ENCODE measurements at places on chromosomes 2 and 18. TPM values are rescaled to one million over a fixed set of nuclear protein-coding genes. Genes with fewer than 3 reads are reported as not detected.

DNA sequence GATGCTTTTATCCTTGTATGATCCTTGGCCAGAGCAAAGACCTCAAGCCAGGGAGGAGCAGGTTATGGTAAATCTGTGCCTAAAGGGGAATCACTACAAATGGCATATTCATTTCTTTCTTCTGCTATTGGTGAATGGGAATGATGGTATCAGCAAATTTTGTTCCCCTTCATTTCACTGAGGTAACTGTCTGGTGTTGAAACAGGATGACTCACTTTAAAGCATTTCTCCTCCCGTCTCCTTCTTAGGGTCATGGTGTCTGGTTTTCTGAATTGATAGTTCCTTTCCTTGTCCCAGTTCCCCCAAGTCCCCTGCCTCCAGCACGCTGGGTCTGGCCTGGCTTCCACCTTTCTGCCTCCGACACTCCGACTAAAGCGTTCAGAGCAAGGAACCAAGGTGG lies 109.2 kb downstream of the MREG start:
- no peak for DNase-seq

DNA sequence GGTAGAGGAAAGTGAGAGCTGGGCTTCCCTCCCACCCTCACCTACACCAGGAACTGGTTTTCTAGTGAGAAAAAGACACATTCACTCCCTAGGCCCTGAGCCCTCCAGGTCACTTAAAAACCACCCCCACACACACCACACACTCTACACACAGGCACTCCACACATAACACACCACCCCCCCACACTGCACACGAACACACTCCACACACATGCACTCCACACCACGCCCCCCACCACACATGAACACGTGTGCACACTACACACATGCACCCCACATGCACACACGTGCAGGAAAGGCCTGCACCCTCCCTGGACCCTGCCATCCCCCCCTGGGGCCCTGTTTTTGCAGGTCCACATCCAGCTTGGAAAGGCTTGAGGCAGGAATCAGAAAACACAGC lies 67.6 kb downstream of the RALBP1 start:
- DNase-seq: no peak

DNA sequence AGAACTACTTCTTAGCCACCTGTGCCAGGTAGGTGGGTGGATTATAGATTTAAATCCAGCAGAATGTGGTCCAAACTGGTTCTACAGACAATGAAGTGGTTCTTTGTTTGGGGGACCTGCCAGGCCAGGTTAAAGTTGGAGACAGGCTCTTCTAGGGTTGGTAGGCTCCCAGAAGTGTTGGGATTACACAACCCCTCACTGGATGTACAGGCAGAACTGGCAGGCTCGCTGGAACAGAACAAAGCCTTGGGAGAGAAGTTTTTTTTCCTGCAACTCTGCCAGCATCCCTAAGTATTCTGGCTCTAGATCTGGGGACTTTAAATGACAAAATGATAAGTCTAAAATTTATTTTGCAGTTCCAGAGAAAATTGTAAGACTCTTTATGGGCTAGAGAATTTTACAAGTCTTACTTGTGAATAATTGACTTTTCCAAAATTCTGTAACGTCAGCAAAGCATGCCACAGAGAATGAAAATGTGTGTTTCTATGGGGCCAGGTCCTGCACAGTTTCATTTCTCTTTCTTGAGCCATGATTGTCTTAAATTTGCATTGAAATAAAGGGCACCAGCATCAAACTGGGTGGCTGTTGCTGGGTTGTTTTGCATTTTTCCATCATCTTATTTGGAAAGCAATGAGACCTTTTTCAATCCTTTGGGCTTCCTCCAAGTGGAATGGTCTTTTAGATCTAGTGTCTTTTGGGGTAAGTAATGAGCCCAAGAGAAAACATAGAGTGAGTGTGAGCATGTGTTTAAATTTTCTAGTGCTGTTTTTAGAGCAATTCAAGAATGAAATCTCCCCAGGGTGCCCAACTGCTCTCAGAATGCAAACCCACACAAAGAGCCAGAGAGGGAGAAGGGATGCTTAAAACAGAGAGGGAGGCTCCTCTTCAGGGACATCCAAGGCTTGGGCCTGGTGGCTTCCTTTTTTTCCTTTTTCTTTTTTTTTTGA lies 32.4 kb upstream of the ATL2 start:
- DNase-seq: no peak

DNA sequence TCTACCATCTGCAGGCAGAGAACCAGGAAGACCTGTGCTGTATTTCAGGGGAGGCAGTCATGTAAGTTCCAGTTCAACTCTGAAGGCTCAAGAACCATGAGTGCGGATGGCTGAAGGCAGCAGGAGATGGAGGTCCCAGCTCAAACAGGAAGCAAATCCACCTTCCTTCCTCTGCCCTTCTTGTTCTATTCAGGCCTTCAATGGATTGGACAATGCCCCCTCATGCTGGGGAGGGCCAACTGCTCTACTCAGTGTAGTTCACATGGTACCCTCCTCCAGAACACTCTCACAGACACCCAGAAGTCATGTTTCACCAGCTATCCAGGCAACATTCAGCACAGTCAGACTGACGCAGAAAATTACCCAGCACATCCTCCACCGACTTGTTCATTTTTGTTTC lies 39.1 kb upstream of the RAB31 start:
- no peak for DNase-seq

DNA sequence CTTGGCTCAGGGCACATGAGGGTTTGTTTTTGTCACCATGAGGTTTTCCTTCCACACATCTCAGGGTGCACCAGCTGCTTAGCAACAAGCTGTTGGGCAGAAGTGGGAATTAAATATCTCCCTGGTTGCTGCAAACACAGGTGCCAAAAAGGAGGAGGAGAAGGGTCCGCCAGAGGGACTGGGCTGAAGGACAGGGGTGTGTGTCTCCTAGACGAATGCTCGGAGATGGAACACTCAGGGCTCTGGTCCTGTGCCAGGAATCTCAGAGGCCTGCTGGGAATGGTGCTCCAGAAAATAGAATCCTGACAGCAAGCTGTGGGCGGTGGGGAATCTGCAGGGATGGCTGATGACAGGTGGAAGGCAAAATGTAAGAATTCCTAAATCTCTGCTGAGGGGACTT lies 94.5 kb downstream of the VSNL1 start:
- no peak for DNase-seq

GRCh38 chr2:182319556-182320505 lies 107.0 kb downstream of the PDE1A start:
- DNase-seq: no peak

DNA sequence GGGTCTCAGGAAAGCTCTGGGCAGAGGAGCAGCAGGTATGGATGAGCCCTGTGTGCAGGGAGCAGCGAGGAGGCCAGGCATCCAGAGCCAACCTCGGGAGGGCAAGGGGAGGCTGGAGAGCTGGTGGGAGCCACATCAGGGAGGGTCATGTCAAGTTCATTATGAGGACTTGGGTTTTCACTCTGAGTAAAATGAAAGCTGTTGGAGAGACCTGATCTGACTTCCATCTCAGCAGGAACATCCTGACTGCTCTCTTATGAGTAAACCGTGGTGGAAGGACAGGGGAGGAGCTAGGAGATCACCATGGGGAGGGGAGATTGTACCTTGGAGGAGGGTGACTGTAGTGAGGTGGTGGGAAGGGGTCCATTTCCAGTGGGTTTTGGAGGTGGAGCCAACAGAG lies 209.8 kb downstream of the LDLRAD4 start:
- no peak for DNase-seq

GRCh38 chr18:44901283-44901682 lies 220.6 kb downstream of the SETBP1 start:
- no peak for DNase-seq

DNA sequence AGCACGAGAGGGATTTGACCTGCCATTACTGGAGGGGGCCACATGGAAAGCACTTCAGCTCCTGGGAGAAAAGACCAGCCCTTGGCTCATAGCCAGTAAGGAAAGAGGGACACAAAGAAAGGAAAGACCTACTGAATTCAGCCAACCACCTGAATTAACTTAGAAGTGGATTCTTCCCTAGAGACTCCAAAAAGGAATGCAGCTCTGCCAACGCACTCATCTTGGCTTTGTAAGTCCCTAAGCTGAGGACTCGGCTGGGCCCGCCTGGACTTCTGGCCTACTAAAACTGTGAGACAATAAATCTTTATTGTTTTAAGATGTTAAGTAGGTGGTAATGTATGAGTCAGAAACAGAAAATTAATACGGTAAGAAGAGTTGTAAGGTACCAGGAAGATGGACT lies 11.5 kb downstream of the ATF2 start:
- no peak for DNase-seq

DNA sequence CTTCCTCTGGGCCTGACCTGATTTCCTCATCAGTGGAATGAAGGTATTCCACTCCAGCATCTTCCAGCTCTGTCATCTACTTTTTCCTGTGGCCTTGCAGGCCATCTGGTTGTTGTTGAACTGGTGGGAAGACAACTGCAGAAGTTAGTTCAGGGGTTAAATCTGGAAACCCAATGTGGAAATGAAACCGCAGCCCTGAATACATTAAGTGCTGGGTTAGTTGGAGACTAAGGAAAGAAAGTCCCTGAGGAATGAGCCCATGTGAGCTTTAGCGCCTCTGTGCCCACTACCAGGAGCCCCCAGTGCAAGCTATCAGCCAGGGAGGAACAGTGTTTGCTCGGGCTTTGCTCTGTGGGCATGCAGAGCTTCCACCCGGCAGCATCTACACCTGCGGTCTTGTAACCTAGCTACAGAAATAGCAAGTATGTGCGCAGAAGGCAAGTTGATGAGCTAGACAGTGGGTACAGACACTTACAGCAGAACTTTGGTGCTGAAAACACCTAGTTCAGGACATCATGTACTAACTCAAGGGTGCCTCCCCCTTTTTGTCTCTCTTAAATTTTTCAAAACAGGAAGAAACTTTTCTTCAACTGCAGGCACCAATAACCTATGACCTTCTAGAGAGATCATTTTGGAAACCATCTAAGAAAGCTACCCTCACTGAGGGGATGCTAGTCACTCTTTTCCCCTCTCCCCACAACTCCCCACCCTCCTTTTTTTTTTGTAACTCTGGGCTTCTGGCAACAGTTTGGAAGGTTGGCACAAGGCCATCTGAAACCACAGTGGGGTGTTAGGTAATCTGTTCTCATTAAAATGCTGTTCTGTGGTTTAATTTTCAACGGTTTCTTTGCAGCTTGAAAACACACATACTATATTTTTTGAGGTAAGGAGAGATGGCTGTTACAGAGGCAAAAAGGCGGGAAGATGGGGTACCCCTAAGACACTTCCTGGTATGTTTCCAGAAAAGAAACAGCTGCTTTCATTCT lies 18.3 kb upstream of the CXCR4 start:
- no peak for DNase-seq

- peak; percentile 14 for DNase-seq
Observed at GRCh38 chr18:49161627-49162026, 210.9 kb upstream of the SMAD7 start.

DNA sequence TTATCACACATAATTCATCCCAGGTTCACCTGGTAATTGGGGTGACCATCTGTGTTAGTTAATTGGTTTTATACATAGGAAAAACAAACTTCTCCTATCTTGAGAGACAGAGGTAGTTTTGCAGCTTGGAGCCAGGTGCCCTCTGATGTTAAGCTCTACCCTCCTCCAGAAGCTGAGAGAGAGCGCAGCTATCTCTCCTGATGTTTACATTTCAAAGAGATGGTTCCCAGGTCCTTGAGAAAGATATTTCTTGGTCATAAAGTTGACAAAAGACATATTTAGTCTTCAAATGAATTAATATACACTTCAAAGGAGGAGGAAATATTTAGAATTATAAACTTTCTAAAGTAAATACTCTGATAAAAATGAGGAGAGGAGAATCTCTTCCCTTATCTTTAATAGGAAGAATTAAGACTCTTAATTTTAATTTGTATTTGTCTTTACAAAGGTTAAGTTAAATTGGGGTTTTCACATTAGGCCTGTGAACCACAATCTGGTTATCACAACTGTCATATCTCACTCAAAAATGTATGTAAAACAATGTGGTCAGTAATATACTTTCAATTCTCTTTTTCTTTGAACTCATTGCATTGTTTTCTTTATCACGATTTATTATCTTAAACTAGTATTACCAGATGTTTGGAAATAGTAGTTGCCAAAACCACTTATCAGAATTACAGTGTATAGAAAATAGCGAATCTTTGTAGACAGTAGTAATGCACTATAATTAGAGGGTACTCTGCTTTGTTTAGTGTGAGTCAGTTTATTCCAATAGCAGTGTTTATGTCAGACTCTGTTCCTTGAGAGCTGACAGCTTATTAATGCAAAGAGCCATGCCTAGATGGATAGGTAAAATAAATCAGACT lies 26.8 kb downstream of the SERPINB4 start:
- no peak for DNase-seq

- no peak for DNase-seq
Observed at GRCh38 chr18:45860492-45860891, 35.0 kb downstream of the SIGLEC15 start.

- DNase-seq: peak; percentile 96
Observed at GRCh38 chr2:237674731-237675276, 47.4 kb downstream of the LRRFIP1 start.

DNA sequence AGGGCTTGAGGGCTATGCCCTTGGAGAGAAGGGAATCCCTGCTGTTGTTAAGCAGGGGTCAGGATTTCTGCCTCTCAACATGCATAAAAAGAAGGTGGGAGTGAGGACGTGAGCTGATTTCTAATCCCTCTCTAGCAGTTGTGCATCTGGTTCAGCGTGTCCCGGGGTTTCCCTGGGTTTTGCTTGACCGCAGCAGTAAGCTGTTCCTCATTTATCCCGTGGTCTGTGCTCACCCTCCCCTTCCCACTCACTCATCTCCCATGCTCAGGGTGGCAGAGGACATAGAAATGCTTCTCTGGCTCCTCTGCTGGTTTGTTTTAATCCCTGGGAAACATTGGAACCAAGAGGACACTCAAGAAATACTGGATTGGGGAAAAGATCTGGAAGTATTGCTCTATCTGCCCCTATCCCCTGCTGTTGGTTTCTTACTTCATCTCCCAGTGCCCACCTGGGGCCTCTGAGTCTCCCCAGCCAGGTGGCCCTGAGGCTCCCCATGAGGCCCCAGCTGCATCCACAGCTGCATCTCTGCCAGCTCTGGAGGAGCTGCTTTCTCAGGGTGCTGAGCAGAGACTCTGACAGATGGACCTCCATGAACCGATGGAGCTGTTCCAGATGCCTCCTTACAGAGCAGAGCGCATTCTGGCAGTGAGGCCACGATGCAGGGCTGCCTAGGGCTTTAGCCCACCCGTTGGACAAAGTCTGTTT lies 36.1 kb downstream of the TET3 start:
- no peak for DNase-seq

GRCh38 chr18:75025573-75025972 lies 183.4 kb downstream of the PTGR3 start:
- DNase-seq: no peak

GRCh38 chr2:204871231-204871953 lies 326.1 kb downstream of the PARD3B start:
- DNase-seq: peak; percentile 72

- DNase-seq: no peak
Observed at GRCh38 chr2:230042195-230042594, 26.5 kb downstream of the SLC16A14 start.

- DNase-seq: peak; percentile 58
Observed at GRCh38 chr2:172860336-172860707, 124.7 kb downstream of the RAPGEF4 start.

GRCh38 chr2:204574486-204574885 lies 29.2 kb downstream of the PARD3B start:
- no peak for DNase-seq

Gene LRRTM1
- total RNA-seq: not detected

Gene CNTNAP5
- not detected for total RNA-seq

Gene RAD51AP2
- total RNA-seq: not detected

Gene AP1S3
- 2.2 TPM for total RNA-seq

Gene LTBP1
- total RNA-seq: 21.6 TPM

Measured in lung microvascular endothelial cell (primary cell).